Stimulated activated CD4-positive, alpha-beta T cell treated with anti-CD3 and anti-CD28 coated beads, Interleukin-1b, Interleukin-23, amount 100 ng/mL, for 4 hours (primary cell): ENCODE measurements at places on chromosomes 16 and 17.

DNA sequence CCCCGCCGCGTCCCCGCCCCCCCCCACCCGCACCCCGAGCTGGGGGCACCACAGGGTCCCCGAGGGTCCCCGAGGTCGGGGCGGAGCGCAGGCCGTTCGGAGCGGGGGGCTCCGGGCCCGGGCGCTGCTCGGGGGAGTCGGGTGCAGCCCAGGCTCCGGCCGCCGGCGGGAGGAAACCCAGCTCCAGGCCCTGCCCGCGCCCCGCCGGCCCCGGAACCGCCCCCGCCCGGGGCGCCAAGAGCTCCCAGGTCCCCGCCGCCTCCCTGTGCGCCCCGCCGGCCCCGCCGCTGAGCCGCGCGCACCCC is 33.2 kb upstream of the RPH3AL start:
- no peak for DNase-seq

DNA sequence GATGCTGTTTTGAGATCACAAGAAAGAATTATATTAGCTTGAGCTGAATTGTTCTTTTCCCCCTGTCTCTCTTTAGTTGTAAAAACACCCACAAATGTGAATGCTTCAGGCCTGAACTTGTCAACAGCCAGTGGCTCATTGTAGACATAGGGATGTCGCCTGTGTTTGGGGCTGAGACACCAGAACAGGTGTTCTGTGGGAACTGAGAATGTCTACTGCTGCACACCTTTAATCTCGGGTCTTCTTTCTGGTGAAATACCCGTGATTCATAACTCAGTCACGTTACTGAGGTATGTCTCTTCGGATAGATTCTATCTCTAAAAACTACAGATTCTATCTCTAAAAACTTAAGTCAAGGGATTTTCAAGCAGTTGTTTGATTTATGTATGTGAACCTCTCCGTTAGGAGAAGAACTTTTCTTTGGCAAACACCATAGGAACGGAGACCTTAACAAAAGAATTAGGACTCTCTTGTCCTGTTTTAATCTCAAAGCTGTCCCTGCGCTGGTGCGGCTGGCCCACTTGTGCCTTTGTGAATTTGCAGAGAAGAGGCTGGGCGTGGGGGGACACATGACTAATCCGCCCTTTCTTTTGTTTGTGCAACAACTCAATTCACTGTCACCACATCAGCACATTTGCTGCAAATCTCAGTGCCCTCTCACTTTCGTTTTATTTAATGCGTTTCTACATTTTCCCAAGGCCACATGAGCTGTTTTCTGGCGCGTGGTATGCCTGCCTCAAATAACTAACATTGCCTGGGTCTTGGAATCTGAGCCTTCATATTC is 643.0 kb downstream of the MAF start:
- no peak for DNase-seq

- no peak for DNase-seq
Observed at GRCh38 chr17:63780507-63780906, 6.5 kb downstream of the DDX42 start.

- DNase-seq, result no peak
Observed at GRCh38 chr16:13120557-13120956, 219.2 kb downstream of the SHISA9 start.

DNA sequence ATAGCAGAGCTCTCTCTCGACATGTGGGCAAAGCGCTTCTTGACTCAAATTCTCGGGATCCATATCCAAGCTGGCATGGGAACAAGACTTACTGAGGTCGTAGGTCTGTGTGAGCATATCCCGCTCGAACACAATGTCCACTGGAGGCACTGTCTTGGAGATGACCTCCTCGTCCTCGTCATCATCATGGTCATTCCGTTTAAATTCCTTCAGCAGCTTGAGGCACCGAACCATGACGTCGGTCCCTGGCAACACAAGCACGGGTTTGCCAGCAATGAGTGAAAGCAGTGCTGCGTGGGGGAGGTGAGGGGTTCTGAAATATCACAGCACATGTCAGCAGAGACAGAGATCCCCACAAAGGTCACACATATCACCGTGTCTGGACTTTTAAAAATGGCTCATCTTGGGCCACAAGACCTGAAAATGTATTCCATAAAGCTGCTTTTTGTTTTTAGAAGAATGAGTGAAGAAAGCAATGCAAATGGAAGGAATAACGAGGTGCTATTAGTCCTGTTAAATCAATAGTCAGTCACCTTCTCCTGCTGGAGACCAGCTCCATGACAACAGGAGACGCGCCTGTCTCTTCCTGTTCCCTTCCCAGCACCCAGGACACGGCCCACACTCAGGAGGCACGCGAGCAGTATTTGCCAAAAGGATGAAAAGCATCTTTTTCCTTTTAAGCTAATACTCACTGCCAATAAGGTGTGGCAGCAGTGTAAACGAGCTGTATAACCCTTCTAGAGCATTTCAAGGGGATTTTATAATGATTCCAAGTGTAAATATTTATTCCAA is 37.9 kb downstream of the GTF3C1 start:
- no peak for DNase-seq

DNA sequence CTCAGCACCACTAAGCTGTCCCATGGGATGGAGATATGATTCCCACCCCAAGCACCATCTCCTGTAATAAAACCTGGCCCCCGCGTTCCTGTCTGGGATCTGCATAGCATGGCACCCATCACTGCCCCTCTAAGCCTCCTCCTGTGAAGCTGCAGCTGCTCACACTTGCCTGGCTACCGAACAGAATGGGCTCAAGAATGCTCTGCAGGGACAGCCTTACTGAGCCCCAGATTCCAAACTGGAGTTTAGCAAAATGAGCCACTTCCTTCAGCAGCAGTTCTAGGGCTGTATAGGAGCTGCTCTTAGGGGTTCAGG is 256.1 kb downstream of the CPPED1 start:
- no peak for DNase-seq

DNA sequence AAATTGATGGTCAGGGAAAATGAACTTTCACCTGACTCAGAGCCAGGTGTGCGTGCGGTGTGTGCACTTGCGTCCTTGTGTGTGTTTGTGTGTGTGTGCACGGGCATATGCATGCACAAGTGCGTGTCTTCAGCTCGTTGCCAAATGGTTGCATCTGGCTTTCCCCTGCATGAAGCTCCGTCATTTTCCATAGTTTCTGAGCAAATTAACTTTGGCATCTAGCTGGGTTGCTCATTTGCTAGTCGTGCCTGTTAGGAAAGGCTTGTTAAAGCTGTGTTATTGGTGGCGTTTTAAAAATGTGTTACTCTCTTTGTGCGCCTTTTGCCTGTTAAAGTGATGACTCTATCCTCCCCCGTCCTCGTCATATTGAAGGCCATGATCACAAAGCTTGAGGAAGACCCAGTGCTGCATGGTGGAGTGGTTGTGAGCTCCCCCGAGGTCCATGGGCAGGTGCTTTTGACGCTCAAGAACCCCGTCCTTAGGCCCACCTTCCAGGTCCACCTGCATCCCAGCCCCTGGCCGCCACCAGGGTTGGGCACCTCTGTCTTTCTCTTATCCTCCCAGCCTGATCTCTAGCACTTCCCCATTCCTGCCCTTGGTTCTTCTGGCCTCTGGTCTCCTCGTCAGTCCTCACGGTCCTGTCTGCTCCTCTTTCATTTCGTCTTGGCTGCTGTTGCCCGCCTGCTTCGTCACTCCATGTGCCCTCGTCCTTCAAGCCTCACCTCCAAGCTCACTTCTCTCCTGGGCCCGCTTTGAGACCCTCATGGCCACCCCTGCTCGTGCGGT is 355.8 kb downstream of the SNX29 start:
- no peak for DNase-seq

- no peak for DNase-seq
Observed at GRCh38 chr16:73329358-73330286, 281.7 kb upstream of the ZFHX3 start.

GRCh38 chr16:17471719-17472461 is 1.1 kb upstream of the XYLT1 start:
- DNase-seq, result no peak

GRCh38 chr17:48679385-48680096 is 42.8 kb downstream of the PRAC1 start:
- no peak for DNase-seq

DNA sequence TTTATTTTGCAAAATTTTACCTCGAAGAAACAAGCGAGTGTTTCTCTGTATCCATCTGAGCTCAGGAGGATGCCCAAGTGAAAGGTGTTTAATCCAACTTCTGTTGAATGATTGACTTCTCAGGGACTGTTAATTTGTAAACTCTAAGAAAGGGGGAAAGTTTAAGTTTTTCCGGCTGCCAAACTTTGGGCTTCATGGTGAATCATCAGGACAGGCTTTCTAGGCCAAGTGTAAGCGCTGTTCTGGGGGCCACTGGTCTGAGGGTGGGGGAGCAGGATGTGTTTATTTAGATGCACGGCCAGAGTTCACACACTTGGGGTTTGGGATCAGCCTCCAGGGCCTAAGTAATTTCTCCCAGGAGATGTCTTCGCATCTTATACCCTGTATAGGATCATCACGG is 110.4 kb downstream of the PITPNC1 start:
- no peak for DNase-seq

DNA sequence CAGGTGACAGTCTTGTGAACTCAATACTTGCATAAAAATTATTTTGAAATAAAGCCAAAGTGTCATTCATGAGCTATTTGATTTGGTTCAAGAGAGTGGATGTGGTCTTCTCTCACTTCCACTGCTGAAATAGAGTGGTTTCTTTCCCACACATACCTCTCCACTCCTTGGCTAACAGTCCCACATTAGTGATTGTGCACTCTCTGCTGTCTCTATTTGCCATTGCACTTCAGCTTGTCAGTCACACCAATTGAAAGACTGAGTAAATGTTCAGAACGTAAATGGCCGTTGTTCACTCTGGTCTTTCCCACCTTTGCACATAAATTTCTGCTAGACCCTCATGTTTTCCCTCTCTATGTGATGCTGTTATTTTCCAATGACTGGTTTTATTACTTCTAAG is 197.5 kb downstream of the FTO start:
- no peak for DNase-seq

- DNase-seq, result no peak
Observed at GRCh38 chr16:2953706-2954627, 10.1 kb upstream of the KREMEN2 start.

- no peak for DNase-seq
Observed at GRCh38 chr16:9787717-9788116, 394.5 kb downstream of the GRIN2A start.
